Stimulated activated CD8-positive, alpha-beta memory T cell treated with anti-CD3 and anti-CD28 coated beads, Interleukin-15, amount 100 ng/mL, for 4 hours (primary cell): ENCODE measurements at places on chromosomes 5 and 9.

GRCh38 chr5:14928661-14929060 lies 57.1 kb upstream of the ANKH start:
- DNase-seq = no peak

- no peak for DNase-seq
Measured at GRCh38 chr5:61264273-61264661, 67.8 kb upstream of the ZSWIM6 start.

DNA sequence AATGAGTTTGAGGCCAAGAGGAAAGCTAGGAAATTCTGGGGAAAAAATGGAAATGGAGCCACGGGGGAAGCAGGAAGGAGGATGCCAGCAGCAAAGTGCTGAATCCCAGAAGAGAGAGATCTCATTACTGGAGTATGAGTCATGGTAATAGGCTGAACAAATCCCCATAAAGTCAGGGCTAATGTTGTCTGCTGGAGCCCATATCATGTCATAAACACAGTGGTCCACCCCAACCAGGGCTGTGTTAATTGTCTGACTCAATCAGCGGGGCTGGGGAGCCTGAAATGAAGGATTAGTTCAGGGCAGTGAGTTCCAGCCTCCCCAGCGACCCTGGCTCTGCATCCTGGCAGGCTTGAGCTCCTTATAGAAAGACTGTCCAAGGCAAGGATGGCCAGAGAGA lies 68.8 kb downstream of the TLR4 start:
- no peak for DNase-seq

GRCh38 chr9:125878164-125878631 lies 131.0 kb downstream of the PBX3 start:
- DNase-seq = no peak

- DNase-seq = no peak
Measured at GRCh38 chr5:162786234-162786633, 651.2 kb upstream of the CCNG1 start.

GRCh38 chr9:95874303-95874988 lies 1.0 kb upstream of the ERCC6L2 start:
- DNase-seq = no peak

DNA sequence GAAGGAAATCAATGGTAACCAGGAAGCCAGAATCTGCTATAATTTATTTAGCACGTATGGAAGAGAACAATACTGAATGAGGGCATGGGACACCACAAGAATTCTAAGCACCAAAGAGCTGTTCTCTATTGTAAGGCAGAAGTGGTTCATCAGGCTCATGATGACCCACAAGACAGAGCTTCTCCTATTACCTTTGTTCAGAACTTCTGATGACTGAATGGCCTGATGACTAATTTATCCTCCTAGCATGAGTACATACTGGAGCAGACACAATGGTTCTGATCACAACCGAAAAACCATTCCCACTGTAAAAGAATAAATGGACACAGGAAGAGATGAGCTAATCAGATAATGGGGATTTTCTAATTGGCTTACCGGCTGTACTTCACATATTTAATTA lies 329.8 kb upstream of the PDE4D start:
- DNase-seq = no peak

DNA sequence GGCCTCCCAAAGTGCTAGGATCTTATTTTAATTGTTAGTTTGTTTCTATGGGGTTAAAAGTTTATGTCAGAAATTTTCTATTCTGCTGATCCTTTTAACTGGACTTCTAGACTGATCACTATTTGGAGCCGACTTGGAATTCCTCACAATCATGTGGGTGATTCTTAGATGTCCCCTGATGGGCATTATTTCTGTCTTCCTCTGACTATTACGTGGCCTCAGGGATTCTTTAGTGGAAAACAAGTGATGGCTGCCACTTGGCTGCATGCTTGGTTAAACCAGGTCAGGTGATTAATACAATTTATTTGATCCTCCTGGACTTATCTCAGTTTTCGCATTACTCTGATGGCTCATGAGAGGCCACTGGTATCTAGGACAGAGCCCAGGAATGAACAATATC lies 32.2 kb upstream of the OR2S2 start:
- DNase-seq = no peak

GRCh38 chr5:52987711-52988331 lies 1.3 kb upstream of the ITGA2 start:
- no peak for DNase-seq

DNA sequence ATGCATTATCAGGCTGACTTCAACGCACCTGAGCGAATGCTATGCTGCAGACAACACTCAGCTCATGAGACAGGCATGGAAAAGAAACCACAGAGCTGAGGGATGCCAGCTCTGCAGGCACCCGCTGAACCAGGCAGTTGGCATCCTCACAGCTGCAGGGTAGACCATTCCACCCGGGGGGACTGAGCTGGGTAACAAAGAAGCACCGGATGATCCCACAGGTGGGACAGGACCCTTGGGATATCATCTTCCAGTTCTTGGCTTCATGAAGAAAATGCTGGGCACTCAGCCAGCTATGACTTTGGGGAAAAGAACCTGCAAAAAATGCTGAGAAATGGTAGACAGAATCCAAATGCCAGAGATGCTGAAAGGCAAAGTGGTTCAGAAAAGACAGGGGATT lies 9.6 kb downstream of the EPB41L4B start:
- no peak for DNase-seq

DNA sequence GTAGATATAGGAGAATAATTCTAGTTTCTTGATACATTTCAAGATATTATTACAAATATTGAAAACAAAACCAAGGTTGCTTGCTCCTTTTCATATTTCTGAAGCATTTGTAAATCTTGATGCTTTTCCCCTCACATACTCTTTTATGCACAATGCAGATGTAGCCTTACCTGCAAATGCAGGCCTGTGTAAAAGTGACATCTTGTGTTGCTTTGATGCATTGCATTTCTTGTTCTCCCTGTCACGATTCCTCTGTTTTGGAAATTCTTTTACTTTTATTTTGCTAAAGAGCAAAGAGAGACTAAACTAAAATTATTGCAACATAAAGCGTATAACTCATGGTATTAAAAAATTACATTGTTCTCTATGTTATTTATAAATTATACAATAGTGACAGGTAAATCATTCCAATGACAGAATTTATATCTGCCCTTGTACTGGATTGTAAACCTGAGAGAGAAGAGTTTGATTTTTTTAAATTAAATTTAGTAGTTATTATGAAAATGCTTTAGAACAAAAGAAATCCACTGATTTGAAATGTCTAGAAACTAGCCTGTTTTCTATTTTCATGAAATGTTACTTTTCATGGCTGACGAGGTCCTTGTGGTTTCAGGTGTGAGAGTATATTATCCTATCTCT lies 970.0 kb downstream of the MAT2B start:
- no peak for DNase-seq

DNA sequence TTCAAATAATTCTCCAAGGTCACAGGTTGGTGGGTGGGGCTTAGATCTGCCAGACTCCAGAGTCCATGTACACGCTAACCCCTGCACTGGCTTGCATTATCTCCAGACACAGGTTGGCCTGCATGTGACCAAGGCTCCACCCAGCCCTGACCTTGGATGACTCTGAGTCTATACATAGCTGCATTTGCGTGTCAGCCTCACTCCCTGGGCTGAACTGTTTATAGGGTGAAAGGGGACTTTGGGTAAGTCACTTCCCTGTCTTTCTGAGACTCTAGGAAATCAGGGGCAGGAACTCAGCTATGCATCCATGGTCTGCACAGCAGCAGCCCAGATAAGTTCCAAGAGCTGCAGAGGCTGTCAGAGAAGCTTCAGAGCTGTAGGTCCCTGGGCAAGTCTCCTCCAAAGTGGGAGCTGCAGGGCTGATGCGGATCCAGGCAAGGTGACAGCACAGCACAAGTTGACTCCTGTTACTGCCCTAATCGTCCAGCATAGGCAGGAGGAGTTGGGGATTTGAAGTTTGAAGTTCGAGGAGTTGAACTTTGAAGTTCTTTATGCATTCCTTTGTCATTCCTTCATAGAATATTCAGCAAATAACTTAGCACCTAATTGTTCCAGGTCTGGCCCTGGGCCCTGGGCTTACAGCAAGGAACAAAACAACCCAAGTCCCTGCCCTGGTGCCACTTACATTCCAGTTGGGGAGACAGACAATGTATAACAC lies 53.4 kb downstream of the SLC22A5 start:
- DNase-seq = no peak

DNA sequence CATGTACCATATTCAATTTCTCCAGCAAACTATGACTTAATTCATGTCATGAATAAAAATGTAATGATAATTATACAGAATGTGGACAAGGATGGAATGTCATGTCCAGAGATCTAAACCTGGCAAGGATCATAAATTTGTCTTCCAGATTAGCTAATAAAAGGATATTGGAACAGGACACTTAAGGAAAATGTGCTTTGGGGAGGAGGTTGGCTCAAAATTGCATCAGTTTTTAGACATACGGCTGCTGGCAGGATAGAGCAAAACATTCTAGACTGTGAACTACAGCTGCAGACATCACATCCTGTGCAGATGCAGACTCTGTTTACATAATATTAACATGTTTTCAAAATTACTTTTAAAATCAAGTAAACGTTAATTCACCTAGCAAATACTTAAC lies 248.4 kb downstream of the TLR4 start:
- DNase-seq = no peak

- no peak for DNase-seq
Measured at GRCh38 chr9:114259798-114260523, 62.9 kb upstream of the ORM1 start.

DNA sequence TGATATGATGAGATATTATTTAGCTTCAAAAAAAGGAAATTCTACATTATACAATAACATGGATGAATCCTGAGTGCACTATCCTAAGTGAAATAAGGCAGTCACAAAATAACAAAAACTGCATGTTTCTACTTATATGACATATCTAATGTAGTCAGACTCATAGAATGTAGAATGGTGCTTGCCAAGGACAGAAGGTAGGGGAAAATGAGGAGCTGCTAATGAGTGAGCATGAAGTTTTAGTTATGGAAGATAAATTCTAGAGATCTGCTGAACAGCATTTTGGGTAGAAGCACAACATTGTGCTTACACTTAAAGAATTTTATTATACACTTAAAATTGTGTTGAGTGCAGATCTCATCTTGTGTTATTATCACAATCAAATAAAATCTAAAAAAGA lies 812.4 kb downstream of the KCTD16 start:
- DNase-seq = no peak

DNA sequence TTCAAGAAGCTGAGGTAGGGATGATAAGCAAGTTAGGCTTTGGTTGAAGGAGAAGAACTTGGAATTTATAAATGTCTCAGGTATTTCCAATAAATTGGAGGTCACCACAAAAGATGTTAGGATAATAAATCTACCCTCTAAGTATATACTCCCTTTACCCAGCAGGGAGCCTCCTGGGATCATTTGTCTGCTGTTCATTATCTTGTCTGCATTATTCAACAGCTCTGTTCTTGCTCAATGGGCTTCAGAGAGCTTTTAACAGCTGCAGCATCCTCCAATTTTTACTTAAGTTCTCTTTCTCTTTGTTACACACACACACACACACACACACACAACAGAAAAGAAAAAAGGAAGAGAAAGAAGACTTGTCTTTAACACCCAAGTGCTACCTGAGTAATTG lies 51.7 kb upstream of the VPS13A start:
- DNase-seq = no peak

DNA sequence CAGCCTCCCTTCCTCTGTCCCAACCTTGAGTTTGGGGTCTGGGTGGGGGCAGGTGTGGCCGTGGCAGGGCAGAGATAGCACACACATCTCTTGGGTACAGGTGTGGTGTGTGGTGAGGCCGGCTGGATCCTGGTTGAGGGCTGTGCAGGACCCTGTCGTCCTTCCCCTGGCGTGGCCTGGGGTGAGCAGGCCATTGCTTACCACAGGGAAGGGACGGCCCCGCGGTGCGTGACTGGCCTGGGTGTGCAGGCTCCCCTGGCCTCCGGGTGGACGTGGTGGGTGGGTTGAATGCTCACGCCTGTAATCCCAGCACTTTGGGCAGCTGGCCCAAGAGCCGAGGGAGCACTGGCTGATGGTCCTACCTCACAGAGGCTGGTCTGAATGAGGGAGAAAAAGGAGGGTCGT lies 1.2 kb downstream of the ARRDC1 start:
- DNase-seq = no peak

DNA sequence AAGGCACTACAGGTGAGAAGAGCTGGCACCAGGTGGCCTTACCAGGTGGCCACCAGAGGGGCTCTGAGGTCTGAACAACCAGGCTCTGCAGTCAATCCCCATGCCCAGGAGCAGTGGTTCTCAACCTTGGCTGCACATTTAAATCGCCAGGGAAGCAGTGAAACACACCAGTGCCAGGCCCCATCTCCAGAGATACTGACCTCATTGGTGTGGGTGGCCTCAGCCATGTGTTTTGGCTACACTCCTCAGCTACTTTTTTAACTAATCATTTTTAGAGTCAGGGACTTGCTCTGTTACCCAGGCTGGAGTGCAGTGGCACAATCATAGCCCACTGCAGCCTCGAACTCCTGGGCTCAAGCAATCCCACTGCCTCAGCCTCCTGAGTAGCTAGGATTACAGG lies 56.0 kb downstream of the GABBR2 start:
- DNase-seq = no peak

DNA sequence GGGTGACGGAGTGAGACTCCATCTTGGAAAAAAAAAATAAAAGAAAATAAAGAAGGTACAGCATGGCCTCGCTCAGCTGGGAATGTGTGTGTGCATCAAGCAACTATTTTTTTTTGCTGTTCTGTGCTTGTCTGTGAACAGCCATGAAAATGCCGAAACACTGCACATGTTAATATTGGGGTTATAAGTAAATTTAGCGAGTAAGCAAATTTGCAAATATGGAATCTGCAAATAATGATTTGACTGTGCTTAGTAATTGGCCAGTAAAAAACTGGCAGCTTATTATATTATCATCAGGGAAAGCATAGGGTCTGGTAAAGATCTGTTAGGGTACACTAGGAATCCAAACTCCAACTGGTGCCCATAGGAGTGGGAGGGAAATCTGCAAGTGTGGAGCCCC lies 278.1 kb upstream of the KLF4 start:
- no peak for DNase-seq

- DNase-seq = no peak
Measured at GRCh38 chr9:95131023-95131943, 186.2 kb downstream of the FANCC start.

- no peak for DNase-seq
Measured at GRCh38 chr9:82930116-82930515, 132.8 kb downstream of the RASEF start.

DNA sequence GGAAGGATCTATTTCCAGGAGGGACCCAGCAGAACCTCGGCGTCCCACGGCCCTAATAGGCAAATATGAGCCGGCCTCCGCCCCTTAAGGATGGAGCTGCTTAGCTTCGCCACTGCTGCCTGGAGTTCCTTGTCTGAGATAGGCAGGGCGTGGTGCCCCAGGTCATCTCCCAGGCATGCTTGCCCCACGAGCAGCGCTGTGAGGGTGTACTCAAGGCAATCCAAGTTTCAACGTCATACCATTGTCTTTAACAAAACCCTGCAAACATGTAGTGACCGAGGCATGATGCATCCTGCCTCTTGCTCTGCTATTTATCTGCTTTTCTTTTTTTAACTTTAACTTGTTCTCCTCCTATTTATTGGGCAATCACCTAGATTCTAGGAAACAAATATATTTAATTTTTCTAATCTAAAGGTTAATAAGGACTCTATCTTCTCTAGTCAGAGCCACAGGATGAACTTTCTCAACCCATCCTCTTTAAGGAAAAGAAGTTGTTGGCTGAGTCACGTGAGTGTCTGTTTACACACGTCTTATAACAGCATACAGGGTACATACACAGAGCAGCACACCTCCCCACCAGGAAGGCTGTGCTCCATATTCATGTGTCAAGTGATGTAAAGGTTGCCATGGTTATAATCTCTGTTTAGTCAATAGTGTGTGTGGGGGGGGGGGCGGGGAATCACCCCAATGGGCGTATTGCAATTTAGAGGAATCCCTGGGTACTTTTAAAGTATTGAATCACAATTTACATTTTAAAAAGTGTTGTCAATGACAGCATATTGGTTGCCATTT lies 27.3 kb upstream of the ZSWIM6 start:
- DNase-seq = no peak
